Lung microvascular endothelial cell (primary cell): ENCODE measurements at places on chromosomes 6 and 20.

GRCh38 chr6:87027021-87027420, 67.9 kb downstream of the CGA start:
- no peak for DNase-seq

GRCh38 chr6:138545621-138545980, 46.3 kb upstream of the NHSL1 start:
- peak; percentile 85 for DNase-seq

DNA sequence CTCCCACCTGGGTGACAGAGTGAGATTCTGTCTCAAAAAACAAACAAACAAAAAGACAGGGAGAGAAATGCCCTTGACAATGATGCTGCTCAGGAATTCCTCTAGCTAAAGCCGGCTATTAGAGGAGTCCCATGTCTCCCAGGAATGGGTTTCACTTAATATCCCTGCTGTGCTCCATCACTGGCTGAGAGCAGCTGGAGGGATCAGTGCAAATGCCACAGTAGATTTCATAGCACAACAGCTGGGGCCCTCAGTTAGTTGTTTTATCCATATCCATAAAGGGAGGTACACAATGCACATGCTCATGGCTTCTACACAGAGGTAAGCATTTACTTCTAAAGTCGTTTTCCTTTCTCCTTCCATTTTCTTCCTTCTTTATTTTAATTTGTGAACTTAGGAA, 742.0 kb upstream of the POU3F2 start:
- no peak for DNase-seq

DNA sequence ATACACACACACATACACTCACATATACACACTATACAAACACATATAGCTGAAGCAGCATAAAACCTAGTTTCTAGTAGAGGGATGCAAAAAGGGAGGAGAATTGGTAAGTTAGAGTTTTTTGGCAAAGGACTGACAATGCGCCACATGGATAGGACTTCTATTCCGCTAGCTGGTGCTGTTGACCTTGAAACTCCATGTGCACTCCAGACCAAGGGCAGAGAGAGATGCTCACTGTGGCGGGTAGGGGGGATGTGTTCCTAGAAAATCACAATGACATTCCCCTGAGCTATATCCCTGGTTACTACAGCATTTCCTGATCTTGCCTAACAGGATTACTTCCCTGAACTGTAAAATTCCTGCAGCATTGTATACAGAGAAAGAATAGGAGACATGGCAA, 19.2 kb downstream of the MICA start:
- DNase-seq, result no peak

- no peak for DNase-seq
These were observed 19.1 kb downstream of the GABRR2 start for GRCh38 chr6:89295981-89296380.

DNA sequence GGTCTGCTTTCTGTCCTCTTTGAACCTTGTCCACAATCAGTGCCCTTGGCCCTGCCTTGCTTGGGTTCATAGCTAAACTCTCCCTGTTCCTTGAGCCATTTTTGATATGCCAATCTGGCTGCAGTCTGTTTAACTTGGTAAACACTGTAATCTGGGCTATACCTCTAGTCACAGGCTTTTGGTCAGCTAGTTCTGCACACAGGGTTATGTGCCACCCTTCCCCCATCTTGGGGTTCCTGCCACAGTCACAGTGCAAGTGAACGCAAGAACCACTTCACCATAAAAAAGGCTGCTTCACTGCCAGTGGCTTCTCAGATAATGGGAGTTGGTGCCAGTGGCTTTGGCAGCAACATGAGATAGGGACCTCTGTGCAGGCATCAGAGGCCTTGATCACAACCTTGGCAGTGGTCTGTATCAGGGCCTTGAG, 10.9 kb upstream of the ATRN start:
- no peak for DNase-seq

- DNase-seq, result no peak
These were observed 848.5 kb upstream of the MAN1A1 start for GRCh38 chr6:120198033-120198432.

DNA sequence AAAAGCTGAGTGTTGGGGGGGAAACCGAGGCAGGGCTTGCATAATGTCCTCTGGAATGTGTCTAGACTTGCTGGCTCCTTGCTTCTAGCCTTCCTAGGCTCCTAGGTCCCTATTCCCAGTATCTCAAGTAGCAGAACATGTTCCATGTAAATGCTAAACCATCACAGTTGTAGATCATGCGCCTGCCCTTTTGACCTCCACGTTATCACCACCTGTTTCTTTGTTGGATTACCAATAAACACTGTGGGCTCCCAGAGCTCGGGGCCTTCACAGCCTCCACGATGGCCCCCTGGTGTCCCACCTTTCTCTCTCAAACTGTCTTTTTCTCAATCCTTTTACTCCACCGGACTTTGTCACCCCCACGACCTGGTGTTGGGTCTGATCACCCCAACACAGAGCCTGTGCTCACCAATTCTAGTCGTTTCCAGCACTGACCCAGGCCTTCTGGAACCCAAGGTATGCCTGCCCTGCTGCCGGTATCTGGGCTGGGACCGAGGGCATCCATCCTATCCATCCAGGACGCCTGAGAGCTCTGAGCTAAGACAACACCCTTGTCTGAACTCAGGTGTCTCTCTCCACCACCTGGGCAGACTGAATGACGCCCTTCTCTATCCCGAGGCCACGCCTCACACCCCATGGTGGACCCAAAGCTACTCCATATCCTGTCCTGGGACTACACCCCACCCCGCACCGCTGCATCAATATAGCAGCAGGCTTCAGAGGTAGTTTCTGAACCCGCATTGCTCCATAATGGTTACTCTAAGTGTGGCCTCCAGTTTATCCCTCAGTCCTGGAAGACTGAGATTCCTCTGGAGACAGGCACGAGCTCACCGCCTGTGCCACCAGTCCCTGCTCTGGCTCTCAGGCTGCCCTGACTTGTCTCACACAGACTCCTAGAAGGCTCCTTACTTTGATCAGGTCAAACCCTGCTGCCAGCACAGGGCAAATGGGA, 9.3 kb upstream of the PRR18 start:
- DNase-seq, result no peak

DNA sequence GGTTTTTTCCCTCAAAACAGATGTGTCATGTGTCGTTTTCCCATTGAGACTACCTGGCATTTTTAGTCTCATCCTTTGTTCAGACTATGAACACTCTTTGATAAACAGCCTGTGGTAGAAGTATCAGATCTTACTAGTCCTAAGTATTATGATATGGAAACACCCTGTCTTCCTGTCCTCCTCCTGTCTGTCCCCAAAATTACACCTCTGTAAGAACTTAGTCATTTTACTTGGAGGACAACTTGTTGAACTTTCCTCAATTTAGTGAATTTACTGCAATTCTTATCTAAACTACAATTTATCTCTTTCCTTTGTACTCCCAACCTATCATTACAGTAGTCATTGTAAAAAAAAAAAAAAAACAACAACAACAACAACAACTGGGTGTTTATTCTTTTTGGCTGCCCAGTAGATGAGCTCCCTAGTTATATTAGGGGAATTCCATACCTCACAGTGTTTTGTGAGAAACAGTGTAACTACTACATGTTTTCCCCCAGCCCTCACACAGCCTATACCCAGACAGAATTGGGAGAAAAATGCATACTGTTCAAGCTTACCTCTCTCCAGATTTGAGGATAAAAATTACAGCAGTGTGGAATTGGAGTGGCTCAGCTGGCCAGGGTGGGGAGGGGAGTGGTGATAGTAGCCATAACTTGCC, 18.5 kb upstream of the ERVFRD-1 start:
- no peak for DNase-seq

GRCh38 chr6:10407018-10407673, 7.7 kb downstream of the TFAP2A start:
- no peak for DNase-seq

- peak; percentile 39 for DNase-seq
These were observed 42.8 kb upstream of the HFE start for GRCh38 chr6:26044140-26045064.

DNA sequence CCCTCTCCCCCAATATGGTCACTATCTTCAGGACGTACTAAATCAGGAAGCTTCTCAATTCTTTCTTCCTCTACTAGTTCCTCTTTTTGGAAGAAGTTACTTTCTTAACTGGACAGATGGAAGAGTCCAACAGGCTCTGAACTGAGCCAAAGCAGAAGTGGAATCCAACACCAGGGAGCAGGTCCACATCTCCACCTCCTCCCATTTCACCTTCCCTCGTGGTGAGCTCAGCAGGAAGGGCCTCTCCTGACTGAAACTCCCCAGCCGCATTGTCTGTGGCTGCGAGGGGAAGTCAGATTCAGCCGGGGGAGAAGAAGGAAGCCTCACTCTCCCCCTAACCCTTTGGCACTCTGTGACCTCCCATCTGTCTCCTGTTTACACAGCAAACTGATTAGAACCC, 63.8 kb upstream of the UST start:
- no peak for DNase-seq

DNA sequence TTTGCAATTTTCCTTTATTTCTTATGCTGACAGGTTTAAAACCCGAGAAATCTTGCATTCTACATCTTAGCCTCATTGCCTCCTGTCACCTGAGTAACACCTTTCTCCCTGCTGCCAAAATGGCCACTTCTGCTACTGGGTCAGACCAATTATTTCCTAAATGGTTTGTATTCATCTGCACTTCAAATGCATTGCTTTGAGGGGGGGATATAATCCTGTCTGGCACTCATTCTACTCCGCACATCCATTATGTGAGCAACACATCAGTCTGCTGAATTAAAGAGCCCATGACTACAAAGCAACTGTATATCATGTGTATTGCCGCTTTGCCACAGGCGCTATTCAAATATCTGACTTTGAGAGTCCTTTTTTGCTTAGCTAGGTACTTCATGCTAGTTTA, 141.6 kb upstream of the TSHZ2 start:
- DNase-seq, result no peak
